ENCODE measurements at places on chromosomes 4 and X.

DNA sequence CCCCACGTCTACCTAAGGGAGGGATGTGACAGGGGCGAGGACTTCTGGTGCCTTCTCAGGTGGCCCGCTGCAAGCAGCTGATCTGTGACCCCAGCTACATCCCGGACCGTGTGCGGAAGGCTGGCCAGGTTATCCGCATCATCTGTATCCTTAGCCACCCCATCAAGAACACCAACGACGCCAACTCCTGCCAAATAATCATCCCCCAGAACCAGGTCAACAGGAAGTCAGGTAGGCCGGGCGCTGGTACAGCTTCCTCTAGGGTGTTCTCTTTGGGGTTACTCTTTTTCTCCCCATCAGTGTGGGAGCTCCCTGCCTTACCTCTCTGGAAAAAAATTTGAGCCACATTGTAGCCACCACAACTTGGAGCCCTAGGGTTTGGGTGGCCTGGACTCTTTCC is 2.4 kb upstream of the FAM50A start:
- no peak for DNase-seq

GRCh38 chr4:54231768-54232688 is 2.9 kb downstream of the PDGFRA start:
- no peak for DNase-seq

GRCh38 chr4:183354219-183354618 is 32.0 kb upstream of the CLDN24 start:
- DNase-seq, result no peak

DNA sequence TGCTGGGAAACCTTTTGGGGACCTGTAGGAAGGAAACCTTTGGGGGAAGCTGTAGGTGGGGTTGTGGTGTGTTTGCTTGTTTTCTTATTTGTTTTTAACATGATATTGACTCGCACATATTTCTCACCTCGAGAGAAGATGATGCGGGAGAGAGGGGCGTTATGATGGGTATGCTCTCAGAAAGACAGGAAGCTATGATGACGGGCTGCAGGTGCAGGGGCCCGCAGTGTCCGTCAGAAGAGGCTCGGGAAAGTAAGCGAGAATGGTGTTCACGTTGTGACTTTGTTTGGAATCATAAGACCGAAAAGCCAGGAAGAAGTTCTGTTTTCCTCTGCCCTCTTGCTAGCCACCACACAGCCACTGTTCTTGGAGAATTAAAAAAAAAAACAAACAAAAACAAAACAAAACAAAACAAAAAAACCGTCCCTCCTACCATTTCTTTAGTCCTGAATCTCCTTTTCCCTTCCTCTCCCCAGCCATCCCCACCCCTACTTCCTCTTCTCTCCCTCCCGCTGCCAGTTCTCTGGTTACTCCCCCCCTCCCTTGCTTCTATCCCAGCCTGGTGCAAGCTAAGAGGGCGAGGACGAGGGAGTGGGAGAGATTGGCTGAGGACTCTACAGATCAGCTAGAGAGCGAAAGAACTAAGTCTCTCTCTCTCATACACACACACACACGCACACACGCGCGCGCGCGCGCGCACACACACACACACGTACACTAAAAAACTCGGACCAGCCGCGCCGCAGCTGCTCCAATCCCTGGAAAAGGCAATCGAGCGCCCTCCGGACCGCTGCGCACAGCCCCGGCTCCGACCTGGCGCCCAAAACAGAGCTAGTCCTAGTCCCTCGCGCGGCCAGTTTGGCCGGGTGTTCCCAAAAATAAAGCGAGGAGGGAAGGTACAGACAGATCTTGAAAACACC is at the start of gene BMP3:
Gene BMP3 (plus strand): TSS at position 648 of the 920 bp plus-strand sequence. CDS start 577 bp downstream, outside the sequence.
- no peak for DNase-seq

DNA sequence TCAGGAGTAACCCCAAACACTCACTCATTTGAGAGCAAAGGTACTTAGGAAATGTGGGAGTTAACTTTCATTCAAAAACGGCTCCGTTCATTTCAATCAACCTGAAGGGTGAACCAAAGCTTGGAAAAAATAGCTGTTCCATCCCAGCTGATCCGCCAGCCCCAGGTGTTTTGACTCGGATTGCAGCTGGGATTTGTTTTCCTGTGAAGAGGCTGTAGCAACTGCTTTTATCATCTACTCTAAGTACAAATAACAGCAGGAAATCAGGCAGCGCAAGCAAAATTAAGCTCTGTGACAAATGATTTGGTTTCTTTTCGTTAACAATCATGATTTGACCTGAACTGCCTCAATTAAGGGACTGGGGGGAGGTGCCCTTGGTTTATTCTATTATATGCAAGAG is 154.7 kb downstream of the BEND2 start:
- DNase-seq, result no peak

DNA sequence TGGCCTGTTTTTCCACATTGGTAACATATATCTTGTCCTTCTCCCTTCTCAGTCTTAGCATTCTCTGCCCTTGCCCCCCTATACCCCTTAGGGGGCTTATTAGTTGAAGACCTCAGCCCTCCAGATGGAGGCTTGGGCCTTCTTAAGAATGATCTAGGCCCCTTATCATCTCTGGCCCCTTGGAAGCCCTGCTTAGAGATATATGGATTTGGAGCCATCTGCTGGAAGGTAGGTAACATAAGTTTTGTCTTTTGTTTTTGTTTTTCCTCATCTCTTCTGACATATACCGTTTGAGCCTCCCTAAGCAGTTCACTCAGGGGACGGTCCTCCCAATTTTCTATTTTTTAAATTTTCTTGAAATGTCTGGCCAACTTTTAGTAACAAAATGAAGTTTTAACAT is 48.3 kb upstream of the NAP1L2 start:
- no peak for DNase-seq

DNA sequence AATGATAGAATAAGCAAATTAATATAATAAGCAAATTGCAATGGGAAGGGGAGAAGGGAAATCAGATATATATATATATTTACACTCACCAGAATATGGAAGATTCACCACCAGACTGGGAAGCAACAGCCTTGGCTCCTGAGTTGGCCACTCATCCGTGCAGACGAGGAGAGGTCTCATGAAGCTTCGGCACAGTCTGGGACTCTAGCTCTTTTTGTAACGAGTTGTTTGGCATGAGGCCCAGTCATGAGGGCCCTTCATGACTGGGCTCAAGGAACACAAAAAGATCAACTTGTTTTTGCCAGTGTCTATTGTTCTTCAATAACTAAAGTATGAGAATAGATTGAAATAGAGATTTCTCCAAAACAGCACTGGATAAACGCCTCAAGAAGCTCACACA is 176.4 kb downstream of the ADGRA3 start:
- no peak for DNase-seq

GRCh38 chr4:8848507-8849265 is 23.0 kb downstream of the HMX1 start:
- DNase-seq, result no peak

DNA sequence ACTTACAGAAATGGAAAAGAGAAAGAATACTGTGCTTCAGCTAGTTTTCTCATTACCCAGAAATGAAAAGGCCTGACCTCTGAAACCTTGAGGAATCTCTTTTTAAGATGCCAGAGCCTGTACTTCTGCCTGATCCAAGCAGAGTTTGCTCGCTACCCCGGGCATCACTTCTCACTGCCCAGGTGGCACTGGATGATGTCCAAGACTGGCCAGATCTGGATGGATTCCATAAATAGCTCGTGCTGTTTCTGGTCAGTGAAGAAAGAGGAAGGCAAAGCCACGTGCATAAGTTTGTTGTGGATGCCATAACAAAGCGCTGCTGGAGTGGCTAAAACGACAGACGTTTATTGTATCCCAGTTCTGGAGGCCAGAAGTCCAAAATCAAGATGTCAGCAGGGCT is 133.5 kb downstream of the TBL1X start:
- DNase-seq, result no peak

GRCh38 chrX:44568196-44568595 is 25.5 kb upstream of the FUNDC1 start:
- no peak for DNase-seq

DNA sequence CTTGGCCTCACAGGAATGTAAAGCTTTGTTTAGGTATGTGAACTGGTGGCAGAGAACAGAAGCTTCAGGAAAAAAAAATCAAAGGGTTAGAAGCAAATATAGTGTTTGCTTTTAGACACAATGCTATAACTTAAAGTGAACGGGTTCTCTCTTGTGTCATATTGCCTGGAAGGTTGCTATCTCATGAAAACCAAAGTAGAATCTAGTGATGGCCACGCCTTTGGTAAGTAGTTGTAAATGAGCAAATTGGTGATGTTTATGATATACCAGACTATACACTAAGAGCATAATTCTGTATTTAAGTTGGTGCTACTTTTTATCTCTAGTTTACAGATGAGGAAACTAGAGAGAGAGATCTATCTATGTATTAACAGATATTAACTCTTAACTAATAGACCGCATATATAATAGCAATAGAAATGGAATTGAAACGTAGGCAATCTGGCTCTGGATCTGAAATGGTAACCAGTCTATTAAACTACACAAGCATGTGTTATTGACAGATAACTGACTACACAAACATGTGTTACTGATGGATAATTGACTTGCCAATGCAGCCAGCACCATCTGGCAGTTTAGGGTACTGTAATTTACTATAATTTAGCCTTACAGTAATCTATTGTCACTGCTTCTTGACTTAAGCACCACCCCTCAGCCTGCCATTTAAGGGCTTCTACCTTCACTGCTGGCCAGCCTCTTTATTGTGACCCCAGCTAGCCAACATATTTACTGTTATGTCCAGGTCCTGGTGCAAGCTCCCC is 40.8 kb downstream of the HCCS start:
- no peak for DNase-seq

DNA sequence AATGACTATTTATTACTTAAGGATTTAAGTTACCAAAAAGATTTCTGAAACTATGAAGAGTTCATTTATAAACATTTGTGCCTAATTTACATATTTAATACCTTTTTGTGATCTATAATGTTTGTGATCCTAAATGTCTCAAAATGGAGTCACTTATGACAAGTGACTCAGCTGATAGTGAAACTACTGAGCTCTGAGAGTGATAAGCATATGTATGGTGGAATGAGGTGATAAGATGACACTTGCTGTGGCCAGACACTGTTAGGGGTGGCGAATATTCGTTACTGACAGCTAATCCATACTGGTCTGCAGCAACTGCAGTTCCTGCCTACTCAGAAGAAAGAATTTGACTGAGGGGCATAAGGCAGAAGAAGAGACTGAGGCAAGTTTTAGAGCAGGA is 5.5 kb upstream of the NXF3 start:
- DNase-seq, result no peak
